Stimulated activated CD8-positive, alpha-beta memory T cell treated with anti-CD3 and anti-CD28 coated beads, Interleukin-4, amount 100 ng/mL, for 1 hour (primary cell): ENCODE measurements at places on chromosomes 2 and 18.

GRCh38 chr2:218476676-218477075, 57.8 kb downstream of the VIL1 start:
- no peak for DNase-seq

- DNase-seq: no peak
Measured at GRCh38 chr18:76974386-76974785, 152.0 kb downstream of the ZNF236 start.

GRCh38 chr2:47034973-47035609, 119.5 kb upstream of the MCFD2 start:
- DNase-seq: no peak

DNA sequence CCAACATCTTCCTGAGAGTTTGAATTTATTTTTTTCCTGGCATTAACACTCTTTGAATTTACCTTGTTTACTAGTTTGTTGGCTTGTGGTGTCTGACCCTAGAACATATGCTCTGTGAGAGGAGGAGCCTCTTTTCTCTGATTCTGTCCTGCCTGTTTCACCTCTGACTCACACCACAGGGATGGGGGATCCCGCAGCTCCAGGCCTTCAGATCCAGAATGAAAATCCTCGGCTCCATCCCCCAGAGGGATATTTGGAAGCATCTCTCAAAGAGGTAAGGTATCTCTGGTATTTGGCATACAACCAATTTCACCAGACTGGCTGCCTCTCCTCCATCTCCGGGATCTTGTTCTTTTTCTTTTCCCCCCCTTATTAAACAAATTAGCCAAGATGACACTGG, 104.7 kb downstream of the GPR39 start:
- DNase-seq: no peak

DNA sequence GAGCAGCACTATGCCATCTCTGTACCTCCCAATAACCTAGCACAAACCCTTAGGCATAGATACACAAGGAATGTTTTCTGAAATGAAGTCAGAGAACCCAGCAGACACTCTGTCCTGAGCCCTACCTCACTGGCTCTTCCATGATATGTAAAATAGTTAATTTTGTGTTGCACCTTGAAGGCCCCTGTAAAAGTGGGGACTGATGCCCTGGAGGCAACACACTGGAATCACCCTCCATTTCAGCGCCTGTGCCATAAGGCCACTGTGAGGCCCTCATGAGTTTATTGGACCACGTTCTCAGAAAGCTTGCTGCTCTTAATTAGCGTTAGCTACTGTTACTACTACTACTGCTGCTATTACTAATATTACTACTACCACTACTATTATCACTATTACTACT, 670.1 kb upstream of the SOX11 start:
- no peak for DNase-seq

DNA sequence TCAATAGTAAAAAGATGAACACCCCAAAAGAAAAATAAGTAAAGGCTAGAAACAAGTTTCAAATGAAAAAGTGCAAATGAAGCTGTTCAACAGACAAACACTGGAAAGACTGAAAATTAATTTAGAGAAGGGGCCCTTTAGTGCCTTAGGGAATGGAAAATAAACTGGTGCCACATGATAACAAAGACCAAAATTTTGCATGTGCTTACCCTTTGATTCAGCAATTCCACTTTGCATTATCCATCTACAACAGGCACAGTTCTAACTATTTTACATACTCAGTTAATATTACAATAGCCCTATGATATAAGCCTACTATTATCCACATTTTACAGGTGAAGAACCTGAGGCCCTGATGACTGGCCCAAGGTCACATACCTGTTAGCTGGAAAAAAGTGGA, 183.9 kb downstream of the NBAS start:
- DNase-seq: no peak
